Pericardium fibroblast (primary cell): ENCODE measurements at places on chromosomes 4 and X. TPM values are rescaled to one million over a fixed set of nuclear protein-coding genes. Genes with fewer than 3 reads are reported as not detected.

NAP1L5 gene
- 3.2 and 6.5 TPM in 2 replicates for total RNA-seq

SLC10A6 gene
- not detected in 2 replicates for total RNA-seq

CPEB2 gene
- 4.2 and 7.6 TPM in 2 replicates for total RNA-seq

TMPRSS11D gene
- total RNA-seq: not detected in 2 replicates

SAGE1 gene
- not detected in 2 replicates for total RNA-seq

NDST4 gene
- total RNA-seq: not detected in 2 replicates

NPY1R gene
- 1.3 TPM in 1 of 2 replicates, not detected in the other for total RNA-seq

LINC00632 gene
- total RNA-seq: 24.2 and 36.3 TPM in 2 replicates

WNK3 gene
- total RNA-seq: 1.2 and 1.4 TPM in 2 replicates

TRIML1 gene
- not detected in 2 replicates for total RNA-seq

NPY2R gene
- 2.1 and 7.3 TPM in 2 replicates for total RNA-seq
